CD14-positive monocyte (primary cell): ENCODE measurements at places on chromosomes 5 and 9. TPM values are rescaled to one million over a fixed set of nuclear protein-coding genes. Genes with fewer than 3 reads are reported as not detected.
A peak's percentile ranks its signal among the peaks of the same experiment; 100 is the strongest.

DNA sequence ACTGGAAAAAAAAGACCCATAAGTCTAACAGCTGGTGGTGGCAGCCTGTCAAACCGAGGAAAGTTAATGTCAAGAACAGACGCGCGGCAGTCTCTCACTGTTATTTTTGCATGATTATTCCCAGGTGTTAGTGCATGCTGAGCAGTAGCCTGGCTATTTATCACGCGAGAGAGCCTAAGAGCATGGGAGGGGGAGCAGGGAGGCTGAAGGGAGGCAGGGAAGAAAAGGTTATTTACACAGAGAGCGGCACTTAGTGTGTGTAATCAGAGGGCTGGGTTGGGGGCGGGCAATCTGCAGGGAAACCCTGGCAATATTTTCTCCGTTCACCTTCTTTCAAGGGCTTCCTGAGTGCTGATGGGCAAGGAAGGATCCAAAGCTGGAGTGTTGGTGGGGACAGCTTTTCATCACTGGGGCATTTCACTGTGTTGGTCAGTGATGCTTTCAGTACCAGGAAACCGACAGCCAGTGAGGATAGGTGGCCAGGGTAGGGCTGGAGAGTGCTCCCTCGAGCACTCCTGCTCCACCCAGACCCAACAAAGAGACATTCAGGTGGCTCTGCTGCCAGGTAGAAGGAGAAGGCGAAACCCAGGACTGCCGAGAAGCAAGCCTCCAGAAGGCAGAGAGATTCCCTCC lies 39.6 kb downstream of the ZNF608 start:
- no peak for DNase-seq

DNA sequence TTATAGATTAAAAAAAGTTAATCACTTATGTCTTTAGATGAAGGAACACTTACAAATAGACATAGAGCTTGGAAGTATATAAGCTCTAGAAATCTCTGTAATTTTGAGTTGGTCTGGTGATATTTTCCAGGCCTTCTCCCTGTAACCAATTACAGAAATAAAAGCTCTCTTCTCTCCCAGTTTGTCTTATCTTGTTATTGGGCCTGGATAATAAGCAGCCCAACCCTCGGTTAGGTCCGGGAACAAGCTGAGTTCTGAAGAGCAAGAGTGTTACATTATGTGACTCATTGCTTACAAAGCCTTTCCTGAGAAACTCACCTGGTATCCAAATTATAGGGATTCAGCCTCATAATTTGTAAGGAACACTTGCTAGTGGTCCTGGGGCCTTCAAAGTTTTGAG lies 1146.2 kb downstream of the CDH9 start:
- no peak for DNase-seq

KCNV2 gene
- polyA plus RNA-seq: not detected in 2 replicates

RNF183 gene
- polyA plus RNA-seq: not detected in 2 replicates

DNA sequence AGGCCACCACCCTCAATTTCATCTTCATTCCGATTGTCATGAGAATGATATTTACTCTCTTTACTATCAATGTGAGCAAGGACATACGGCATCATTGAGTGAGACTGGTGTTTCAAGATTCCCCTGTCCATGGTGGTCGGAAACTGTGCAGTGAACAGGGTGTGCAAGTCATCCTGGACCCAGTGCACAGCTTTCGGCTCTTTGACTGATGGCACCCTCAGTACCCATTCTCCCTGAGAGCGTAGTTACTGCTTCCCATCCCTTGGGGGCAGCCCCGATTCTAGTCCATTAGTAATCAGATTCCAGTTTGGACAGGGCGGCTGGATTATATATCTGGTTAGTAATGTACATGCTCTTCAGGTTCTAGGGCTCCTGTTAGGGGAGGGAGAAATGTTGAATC lies 61.7 kb upstream of the SUB1 start:
- no peak for DNase-seq

GRCh38 chr5:80757290-80757689 lies 102.5 kb upstream of the DHFR start:
- no peak for DNase-seq

GRCh38 chr5:138574744-138575193 lies 432 bp downstream of the HSPA9 start:
- DNase-seq: peak; percentile 73

SLC45A2 gene
- not detected for polyA plus RNA-seq

RECK gene
- 5.2 TPM for polyA plus RNA-seq

DNA sequence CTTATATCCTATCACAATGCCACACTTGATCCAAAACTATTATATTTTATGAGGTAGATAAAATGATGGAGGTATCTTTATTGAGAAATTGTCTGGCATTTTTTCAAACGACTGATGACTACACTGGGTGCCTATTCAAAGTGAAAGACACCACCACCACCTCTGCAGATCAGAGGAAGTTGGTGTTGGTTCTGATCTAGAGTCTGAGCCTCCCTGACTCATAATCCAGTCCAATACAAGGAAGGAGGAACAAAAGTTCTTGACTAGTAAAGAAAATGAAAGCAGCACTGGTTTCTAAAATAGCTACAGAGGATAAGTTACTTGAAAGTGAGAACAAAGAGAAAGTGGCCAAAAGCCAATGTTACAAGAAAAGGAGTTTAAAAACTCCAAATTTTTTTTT lies 139.9 kb downstream of the RFX3 start:
- peak; percentile 49 for DNase-seq

DNA sequence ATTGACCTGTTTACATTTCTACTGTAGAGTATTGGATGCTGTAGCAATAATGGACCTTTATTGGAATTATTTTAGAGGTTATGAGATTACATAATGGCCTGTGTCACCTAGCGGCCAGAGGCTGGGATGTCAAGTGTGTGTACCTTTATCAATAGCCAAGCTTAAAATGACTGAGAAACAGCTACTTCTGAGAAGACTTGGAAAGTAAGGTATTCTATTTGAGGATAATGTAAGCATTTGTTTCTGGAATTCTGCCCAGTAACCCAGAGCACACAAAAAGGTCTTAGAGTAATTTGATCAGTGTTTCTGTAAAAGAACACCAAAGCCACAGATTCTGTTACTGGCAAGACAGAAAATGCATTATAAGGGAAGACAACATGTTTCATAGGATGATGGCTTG lies 116.8 kb downstream of the MACIR start:
- DNase-seq: no peak

DNA sequence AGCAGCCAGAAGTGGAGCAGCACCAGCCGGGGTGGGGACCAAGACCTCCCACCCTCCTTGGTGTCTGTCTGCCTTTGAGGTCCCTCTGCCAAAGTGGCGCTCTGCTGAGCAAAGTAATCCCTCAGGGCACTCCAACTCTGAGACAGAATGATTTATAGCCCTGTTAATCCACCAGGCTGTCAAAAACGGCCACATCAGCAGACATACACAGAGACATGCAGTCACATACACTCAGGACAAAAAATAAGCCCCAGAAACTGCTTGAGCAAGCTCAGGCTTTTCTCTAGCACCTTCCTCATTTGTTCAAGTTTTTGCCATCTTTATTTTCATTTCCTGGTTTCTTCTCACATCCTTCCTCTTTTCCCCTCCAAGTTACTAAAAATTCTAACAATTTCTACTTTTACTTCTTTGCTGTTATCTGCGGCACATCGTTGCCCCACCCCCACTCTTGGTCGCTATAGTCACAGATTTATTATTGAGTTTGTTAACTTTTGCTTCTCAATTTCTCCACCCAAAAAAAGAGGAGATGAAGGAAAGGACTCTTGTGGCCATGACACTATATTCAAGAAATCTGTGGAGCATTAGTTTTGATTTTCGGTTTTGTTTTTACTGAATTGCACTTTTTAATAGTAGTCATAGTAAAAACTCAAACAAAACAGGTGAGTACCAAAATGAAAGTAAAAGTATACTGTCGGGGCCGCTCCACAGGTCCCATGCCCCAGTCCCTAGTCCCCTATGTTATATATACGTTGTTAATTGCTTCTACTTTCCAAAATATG lies 17.4 kb upstream of the ADRB2 start:
- peak; percentile 81 for DNase-seq

- DNase-seq: no peak
Observed at GRCh38 chr5:59321642-59322041, 571.9 kb downstream of the PDE4D start.

GRCh38 chr9:2019723-2020122 lies 4.6 kb downstream of the SMARCA2 start:
- DNase-seq: no peak

- no peak for DNase-seq
Observed at GRCh38 chr5:1661311-1661710, 137.6 kb upstream of the LPCAT1 start.

- no peak for DNase-seq
Observed at GRCh38 chr5:181198905-181199519, 6.0 kb downstream of the TRIM7 start.
